Activated naive CD8-positive, alpha-beta T cell treated with anti-CD3 and anti-CD28 coated beads for 36 hours (primary cell): ENCODE measurements at places on chromosomes 12 and 14.

DNA sequence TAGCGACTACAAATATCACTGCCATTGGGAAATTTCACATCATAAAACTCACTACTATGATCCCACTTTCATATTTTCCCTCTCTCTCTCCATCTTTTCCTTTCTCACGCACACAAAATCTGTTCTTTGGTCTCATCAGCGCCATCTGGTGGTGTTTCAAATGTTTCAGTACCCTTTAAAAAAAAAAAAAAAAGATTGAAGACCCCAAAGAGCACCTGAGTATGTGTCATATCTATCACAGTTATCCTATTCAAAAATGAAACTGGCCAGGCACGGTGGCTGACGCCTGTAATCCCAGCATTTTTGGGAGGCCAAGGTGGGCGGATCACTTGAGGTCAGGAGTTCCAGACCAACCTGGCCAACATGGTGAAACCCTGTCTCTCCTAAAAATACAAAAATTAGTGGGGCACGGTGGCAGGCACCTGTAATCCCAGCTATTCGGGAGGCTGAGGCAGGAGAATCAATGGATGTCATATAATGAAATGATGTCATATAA lies 72.4 kb downstream of the TTC9 start:
- peak; percentile 29 for DNase-seq

- DNase-seq: no peak
These were observed 209.3 kb downstream of the AEBP2 start for GRCh38 chr12:19648591-19648990.

- no peak for DNase-seq
These were observed 39.8 kb upstream of the NRXN3 start for GRCh38 chr14:78130356-78130755.

DNA sequence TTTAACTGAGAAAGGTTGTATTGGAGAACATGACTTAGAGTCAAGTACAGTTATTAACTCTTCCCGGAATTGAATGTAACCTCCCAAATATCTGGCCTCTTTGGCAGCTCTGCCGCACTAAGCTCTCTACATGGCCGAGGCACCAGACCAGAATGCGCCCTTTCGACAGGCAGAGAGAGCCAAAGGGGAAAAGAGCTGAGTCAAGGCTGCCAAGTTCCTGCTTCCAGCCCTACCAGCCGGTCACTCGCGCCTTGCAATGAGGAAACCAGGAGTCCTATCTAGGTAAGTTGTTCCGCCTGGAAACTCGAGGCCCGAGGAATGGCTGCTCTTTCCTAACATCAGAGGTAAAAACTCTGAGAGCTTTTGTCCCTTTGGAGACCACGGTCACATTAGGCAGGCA lies 172.2 kb downstream of the BRMS1L start:
- no peak for DNase-seq

DNA sequence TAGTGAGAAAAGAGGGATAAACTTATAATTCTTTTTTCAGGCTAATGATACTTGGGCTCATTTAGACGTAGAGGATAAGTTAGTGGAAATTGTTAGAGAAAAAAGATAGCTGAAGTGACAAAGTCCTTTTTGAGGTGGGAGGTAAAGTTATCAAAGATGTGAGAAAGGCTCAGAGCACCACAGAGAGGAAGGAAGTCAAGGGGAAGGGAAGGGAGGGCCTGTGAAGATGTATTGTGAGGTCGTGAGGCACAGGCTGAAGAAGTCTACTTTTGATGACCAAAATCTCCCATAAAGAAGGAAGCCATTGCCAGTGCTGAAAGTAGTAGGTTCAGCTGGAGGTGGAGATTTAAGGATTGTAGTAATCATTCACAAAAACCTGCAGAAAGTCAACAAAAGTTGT lies 19.4 kb upstream of the PTGDR start:
- no peak for DNase-seq
